Ecto neural progenitor cell (in vitro differentiated cells): ENCODE measurements at places on chromosomes 13 and 19.

DNA sequence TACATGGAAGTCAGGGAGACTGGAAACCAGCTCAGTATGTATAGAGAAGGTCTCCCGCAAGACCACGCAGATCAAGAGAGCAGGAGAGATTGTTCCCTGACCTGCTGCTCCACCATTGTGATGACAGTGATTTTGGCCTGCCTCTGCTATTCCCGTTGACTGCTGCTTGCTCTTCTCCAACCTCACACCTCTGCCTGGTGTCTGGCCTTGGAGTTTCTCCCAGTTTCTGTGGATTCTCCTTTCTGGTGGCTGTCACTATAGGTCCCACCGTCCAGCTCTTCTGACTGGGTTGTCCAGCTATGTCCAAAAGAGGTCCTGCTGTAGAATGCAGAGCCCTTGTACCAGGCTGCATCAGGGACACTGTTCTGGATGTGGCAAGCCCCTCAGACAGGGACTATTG, 171.7 kb downstream of the DNAJC15 start:
- no peak for DNase-seq

DNA sequence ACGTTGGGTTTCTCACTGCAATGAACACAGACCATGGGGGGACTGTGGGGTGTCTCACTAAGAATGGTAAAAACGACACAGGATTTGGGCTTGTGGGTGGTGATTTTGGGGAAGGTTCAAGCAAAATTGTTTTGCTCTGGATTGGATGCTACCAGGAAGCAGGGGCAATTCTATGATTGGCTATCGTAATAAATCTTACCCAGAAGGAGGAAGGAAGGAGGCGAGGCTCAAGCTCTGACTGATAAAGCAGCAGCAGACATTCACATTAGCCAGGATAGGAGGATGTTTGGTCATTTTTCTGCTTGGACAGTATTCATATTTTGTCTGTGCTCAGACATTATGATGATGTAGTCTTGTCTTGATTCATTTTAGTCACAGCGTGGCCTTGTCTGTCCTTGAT, 1.5 kb downstream of the ZNF576 start:
- DNase-seq, result no peak

- no peak for DNase-seq
Observed at GRCh38 chr19:34732612-34733211, 1.3 kb upstream of the ZNF181 start.

DNA sequence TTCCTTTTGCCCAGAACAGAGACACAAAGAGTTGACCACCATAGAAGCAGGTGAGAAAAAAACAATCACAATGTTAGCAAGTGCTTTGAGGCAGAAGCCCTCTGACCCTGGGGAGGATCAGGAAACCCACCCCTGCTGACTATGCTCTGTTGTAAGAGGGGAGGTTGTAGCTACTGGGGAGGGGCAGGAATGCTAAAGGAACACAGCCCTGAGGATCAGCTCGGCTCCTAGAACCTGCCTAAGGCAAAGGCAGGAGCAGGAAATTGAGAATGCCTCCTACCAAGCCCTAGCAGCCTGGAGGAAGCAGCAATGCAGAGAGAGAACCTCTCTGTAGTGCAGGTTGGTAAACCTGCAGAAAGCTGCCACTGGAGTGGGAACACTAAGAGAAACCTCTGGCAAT, 624.0 kb upstream of the KLF12 start:
- peak; percentile 61 for DNase-seq

DNA sequence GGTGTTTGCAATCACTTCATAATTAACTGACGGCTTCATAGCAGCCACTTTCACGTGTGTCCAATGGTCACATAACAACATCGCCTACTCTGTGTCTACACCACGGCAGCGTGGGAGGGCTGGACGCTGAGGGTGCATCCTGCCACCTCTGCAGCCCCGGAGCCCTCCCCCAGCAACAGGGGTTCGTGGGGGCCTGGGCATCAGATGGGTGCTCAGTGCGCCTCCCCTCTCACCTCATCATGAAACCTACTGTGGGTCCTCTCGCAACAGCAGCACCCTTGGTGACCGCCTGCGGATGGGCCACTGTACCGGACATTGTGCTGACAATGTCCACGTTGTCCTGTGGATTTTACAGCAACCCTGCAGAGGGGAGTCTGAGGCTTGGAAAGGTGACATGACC, 193.5 kb downstream of the UQCRFS1 start:
- no peak for DNase-seq

GRCh38 chr13:39023761-39024160, 14.1 kb downstream of the PROSER1 start:
- no peak for DNase-seq

DNA sequence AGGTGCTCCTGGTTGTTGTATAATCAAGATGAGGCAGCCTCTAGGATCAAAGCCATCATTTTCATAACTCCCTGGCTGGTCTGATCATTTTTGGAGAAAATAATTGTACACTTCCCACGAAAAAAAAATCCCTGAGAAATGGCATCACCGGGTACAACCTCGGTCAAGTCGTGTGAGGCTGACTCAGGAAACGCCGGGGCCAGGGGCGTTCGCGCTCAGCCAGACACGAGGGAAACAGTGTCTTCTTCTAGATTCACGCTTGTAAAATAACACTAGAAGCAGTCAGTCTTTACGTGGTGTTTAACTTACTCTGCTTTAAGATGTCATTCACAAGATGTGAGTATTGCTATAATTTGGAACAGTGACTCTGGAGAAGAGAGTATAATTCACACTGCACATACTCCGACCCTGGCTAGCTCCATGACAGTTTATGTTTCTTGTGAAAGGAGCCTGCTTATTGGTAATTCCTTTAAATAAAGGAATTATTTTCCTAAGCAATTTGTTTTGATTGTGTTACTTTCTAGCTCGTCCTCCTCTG, 109.0 kb upstream of the SOX1 start:
- DNase-seq, result no peak

DNA sequence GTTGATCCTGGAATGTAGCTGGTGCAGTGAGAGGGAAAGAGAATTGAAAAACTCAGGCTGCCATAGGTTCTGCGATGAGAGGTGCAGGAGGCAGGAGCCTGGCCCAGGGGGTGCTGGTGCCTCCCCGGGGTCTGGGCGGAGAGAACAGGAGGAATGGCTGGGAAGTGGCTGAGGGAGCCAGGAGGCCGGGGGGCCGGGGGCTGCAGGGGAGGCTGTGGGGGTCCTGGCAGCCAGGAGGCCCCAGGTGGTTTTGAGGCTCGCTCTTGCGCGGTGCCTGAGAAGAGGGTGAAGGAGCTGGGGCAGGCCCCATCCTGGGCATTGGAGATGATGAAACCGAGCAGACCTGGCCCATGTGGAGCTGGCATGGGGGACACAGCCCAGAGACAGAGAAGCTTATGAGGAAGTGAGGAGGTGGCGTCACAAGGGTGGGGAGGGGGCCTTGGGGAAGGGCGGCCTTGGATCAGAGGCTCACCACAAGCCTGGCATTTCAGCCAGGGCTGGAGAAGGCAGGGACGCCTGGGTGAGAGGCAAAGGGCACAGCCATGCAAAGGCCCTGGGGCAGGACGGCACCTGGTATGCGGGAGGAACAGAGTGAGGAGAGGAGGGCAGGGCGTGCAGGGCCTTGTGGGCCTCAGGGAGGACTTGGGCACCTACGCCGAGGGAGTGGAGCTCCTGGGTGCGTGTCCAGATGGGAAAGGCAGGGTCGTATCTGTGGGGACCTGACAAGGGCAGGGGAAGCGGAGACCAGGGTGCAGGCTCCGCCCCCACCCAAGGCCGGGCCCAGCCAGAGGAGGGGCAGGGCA, 1.3 kb upstream of the TEKTIP1 start:
- no peak for DNase-seq
